ENCODE measurements at places on chromosomes 7 and 10. TPM values are rescaled to one million over a fixed set of nuclear protein-coding genes. Genes with fewer than 3 reads are reported as not detected.

DNA sequence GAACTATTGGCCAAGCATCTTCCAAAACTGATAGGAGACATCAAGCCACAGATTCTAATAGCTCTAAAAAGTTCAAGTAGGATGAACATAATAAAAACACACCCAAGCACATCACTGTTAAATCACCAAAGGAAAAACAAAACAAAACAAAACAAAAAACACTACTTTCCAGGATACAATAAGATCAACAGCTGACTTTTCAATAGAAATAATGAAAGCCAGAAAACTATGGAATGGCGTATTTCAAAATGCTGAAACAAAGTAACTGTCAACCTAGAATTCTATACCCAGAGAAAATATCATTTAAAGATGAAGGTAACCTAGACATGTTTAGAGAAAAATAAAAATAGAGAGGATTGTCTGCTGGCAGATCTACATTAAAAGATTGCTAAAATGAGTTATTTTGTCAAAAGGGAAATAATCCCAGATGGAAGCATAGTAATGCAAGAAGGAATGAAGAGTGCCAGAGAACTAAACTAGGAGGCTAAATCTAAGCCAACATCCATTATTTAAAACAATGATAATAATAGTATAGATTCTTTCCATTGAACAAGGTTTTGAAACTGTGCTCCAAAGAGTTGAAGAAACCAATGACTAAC, 13.9 kb downstream of the TUBAL3 start:
- peaks cover 7% of the 10 kb centered on the region for H3K27me3 ChIP-seq
- no peak overlapping the region for H3K4me3 ChIP-seq
- no peak for DNase-seq
- peaks cover 6% of the 10 kb centered on the region for H3K36me3 ChIP-seq
- no peak overlapping the region for H3K27ac ChIP-seq
- H3K4me1 ChIP-seq, result no peaks in the 10 kb centered on the region

DNA sequence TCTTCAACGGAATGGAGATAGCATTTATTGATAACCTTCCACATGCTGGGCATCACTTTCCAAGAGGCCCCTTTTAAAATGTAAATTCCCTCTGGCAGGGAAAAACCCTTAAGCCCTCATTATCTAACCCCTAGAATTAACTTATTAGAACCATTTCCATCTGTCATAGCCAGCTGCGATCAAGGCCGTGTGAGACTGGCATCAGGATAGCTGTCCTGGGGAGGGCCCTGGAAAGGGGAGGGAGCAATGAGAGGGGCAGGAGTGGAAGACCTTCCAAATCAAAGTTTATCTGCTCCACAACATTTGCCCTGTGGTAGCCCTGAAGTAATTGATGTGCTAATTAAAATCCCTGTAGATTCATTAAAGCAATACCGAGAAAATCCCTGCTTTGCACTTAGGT, 45.0 kb upstream of the JAZF1 start:
- no peak overlapping the region for H3K27ac ChIP-seq
- H3K27me3 ChIP-seq, result peaks cover 19% of the 10 kb centered on the region
- H3K4me1 ChIP-seq, result no peaks in the 10 kb centered on the region
- H3K36me3 ChIP-seq, result no peaks in the 10 kb centered on the region
- no peak for DNase-seq

DNA sequence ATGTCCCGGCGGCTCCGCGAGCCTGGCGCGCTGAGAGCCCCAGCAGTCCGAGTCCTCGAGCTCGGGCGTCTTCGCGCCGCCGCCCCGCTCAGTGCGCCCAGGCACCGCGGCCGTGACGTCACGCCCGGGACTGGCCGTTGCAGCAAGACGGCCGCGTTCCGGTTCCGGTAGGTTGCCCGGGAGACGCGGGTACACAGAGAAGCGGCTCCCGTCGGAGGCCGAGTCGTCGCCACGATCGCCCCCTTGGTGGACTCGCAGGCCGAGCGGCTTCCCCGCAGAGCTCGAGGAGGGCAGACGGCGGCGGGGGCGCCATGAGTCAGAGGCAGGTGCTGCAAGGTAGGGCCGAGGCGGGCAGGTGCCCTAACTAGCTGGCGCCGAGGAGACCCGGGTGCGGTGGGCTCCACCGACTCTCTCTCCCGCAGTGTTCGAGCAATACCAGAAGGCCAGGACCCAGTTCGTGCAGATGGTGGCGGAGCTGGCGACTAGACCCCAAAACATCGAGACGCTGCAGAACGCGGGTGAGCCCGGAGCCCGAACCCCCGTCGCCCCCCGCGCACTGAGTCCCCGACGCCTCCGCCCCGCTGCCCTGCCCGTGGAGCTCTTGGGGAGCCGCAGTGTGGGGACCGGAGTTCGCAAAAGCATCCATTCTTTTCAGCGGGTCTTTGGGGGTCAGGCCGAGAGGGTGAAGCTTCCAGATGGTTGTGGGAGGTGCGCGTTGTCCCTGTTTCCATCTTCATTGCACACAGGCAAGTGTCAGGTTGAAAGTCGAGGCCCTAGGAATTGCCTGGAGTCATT, at the start of gene SPAG6:
Gene SPAG6 (plus strand): TSS at position 196 of the 795 bp plus-strand sequence. CDS start 116 bp downstream, at position 312.
- peak; percentile 68 for DNase-seq
- H3K36me3 ChIP-seq, result peaks cover 4% of the 10 kb centered on the region
- peaks cover 22% of the 10 kb centered on the region for H3K4me1 ChIP-seq
- H3K27me3 ChIP-seq, result peaks cover 63% of the 10 kb centered on the region
- peak within 1 kb of the TSS; percentile 72 for H3K4me3 ChIP-seq
- H3K27ac ChIP-seq, result peak within 1 kb of the TSS; percentile 68

GRCh38 chr10:79025199-79025832, 43.5 kb upstream of the ZMIZ1 start:
- H3K36me3 ChIP-seq, result no peaks in the 10 kb centered on the region
- no peak overlapping the region for H3K27ac ChIP-seq
- peaks cover 4% of the 10 kb centered on the region for H3K27me3 ChIP-seq
- H3K4me3 ChIP-seq, result no peak overlapping the region
- H3K4me1 ChIP-seq, result peaks cover 18% of the 10 kb centered on the region
- DNase-seq, result no peak

DNA sequence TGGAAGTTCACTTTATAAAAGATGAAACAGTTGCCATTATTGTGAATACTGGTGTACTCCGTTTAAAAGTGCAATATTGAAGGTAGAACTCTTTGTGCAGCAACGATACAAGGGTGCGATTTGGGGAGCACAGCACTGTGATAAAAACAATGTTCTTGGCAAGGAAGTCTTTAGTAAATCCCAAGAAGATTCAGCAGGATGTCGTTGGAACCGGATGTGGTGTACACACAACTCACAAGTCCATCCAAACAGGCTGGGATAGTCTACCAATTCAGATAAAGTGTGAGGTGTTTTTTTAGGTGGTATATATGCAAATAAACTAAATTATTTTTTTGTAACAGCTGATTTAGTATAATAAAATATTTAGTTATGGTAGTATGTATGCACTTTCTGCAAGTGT, 46.7 kb downstream of the ZNF777 start:
- peaks cover 28% of the 10 kb centered on the region for H3K27me3 ChIP-seq
- H3K36me3 ChIP-seq, result no peaks in the 10 kb centered on the region
- H3K4me3 ChIP-seq, result no peak overlapping the region
- DNase-seq, result no peak
- peaks cover 14% of the 10 kb centered on the region for H3K4me1 ChIP-seq

- no peak for DNase-seq
- peaks cover 34% of the 10 kb centered on the region for H3K4me1 ChIP-seq
- peak overlapping the region; percentile 15 for H3K4me3 ChIP-seq
- H3K27me3 ChIP-seq, result no peaks in the 10 kb centered on the region
- H3K27ac ChIP-seq, result peak overlapping the region; percentile 87
- peaks cover 22% of the 10 kb centered on the region for H3K36me3 ChIP-seq
Observed at GRCh38 chr7:149248777-149249176, 9.3 kb downstream of the ZNF212 start.

PLA2G12B gene
- not detected for total RNA-seq

- no peaks in the 10 kb centered on the region for H3K27me3 ChIP-seq
- H3K4me3 ChIP-seq, result no peak overlapping the region
- no peaks in the 10 kb centered on the region for H3K4me1 ChIP-seq
- no peak overlapping the region for H3K27ac ChIP-seq
- H3K36me3 ChIP-seq, result no peaks in the 10 kb centered on the region
- DNase-seq, result no peak
Observed at GRCh38 chr10:82924711-82925110, 1049.7 kb downstream of the NRG3 start.

CALN1 gene
- not detected for total RNA-seq

GRCh38 chr10:71713135-71714030, 6.2 kb downstream of the C10orf105 start:
- H3K27me3 ChIP-seq, result no peaks in the 10 kb centered on the region
- H3K27ac ChIP-seq, result peak overlapping the region; percentile 96
- DNase-seq, result no peak
- no peaks in the 10 kb centered on the region for H3K36me3 ChIP-seq
- peak overlapping the region; percentile 63 for H3K4me3 ChIP-seq
- peaks cover 45% of the 10 kb centered on the region for H3K4me1 ChIP-seq

LGI1 gene
- not detected for total RNA-seq

EGFR gene
- 0.10 TPM for total RNA-seq

DNA sequence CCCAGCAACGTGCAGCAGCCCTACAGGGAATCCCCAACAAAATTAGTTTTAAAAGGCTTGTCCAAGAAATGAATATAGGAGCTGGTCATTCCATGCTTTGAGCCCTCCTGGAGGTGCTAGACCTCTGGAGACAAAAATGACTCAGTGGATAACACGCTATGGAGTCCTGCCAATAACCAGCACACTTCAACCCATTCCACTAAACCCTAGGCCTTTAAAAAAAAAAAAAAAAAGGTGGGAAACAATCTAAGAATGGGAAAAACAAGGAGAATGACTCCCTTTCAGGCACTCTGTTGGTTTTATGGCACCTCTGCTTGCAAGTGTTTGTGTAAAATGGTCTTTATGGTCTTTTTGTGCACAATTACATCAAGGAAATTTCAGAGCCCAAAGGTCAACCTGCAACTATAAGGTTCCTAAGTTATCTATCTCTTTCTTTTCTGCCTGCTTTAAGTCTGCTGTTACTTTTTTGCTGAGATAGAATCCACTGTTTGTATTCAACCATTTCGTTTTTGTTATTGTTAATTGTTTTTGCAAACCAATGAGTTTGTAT, 21.3 kb downstream of the AVL9 start:
- no peak for DNase-seq
- no peak overlapping the region for H3K4me3 ChIP-seq
- peaks cover 37% of the 10 kb centered on the region for H3K4me1 ChIP-seq
- H3K36me3 ChIP-seq, result peaks cover 37% of the 10 kb centered on the region
- no peak overlapping the region for H3K27ac ChIP-seq
- H3K27me3 ChIP-seq, result no peaks in the 10 kb centered on the region

DNA sequence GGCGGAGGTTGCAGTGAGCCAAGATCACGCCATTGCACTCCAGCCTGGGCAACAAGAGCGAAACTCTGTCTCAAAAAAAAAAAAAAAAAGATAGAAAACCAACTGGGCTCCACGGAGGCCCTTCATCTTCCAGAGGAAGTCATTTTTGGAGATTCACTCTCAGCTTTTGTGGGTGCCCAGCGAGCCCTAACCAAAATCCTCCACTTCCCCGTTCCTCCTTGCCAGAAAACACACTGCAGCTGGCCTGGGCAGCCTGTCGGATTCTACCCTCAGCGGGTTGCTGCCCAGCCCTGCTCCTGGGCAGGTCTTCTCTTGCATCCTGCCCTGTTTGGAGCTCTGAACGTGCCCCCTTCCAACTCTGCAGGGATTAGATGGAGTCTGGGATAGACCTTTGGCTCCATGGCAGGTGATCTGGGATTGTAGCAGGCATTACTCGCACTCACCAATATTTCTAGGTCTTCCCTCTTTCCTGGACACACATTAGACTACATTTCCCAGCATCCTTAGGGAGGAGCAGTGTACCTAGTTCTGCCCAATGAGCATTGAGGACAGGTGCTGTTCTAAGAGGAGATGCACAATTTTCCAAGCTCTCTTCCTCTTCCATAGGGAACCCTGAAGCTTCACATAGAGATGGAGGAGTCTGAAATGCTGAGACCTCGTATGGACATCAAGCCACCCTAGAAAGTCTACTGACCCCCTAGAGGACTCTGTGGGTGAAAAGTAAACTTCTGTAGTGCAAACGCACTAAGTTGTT, 4.6 kb downstream of the GRID2IP start:
- H3K27me3 ChIP-seq, result no peaks in the 10 kb centered on the region
- H3K36me3 ChIP-seq, result no peaks in the 10 kb centered on the region

NUP42 gene
- total RNA-seq, result 55.2 TPM

GRCh38 chr7:309586-310228, 19.7 kb downstream of the FOXL3 start:
- H3K36me3 ChIP-seq, result no peaks in the 10 kb centered on the region
- no peak for DNase-seq
- H3K27me3 ChIP-seq, result peaks cover 14% of the 10 kb centered on the region

OPN1SW gene
- total RNA-seq, result not detected

- H3K27me3 ChIP-seq, result no peaks in the 10 kb centered on the region
- H3K4me1 ChIP-seq, result no peaks in the 10 kb centered on the region
- H3K36me3 ChIP-seq, result no peaks in the 10 kb centered on the region
- H3K27ac ChIP-seq, result no peak overlapping the region
- no peak overlapping the region for H3K4me3 ChIP-seq
Observed at GRCh38 chr10:78199759-78200158, 166.1 kb downstream of the RPS24 start.

GRCh38 chr7:137501562-137501961, 158.0 kb upstream of the PTN start:
- H3K4me3 ChIP-seq, result no peak overlapping the region
- DNase-seq, result no peak
- H3K36me3 ChIP-seq, result no peaks in the 10 kb centered on the region
- no peaks in the 10 kb centered on the region for H3K27me3 ChIP-seq
- no peaks in the 10 kb centered on the region for H3K4me1 ChIP-seq
- H3K27ac ChIP-seq, result no peak overlapping the region

DNA sequence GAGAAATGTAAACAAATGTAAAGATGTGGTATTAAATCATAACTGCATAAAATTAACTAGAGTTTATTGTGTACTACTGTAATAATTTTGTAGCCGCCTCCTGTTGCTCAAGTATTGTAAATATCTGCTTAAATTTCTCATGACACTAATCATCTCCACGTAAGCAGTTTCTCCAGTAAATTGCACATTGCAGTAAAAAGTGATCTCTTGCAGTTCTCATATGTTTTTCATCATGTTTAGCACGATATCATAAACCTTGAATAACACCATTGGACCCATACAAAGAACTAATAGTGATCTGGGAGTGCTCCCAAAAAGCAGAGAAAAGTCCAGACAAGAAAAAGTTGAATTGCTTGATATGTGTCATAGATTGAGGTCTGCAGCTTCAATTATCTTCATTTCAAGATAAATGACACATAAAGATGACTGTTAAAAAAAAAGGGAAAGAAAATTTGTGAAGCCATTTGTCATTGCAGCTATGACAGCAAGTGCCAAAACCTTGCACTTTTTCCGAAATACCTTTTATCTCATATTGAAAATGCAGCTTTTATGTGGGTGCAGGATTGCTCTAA, 15.3 kb downstream of the LIPA start:
- H3K4me3 ChIP-seq, result no peak overlapping the region
- peaks cover 3% of the 10 kb centered on the region for H3K27me3 ChIP-seq
- H3K27ac ChIP-seq, result no peak overlapping the region
- DNase-seq, result no peak

LHFPL3 gene
- total RNA-seq, result not detected

GRCh38 chr10:17100586-17100985, 29.0 kb downstream of the CUBN start:
- no peaks in the 10 kb centered on the region for H3K4me1 ChIP-seq
- no peak for DNase-seq
- H3K36me3 ChIP-seq, result peaks cover 2% of the 10 kb centered on the region
- no peak overlapping the region for H3K27ac ChIP-seq
- H3K4me3 ChIP-seq, result no peak overlapping the region

MRLN gene
- 0.23 TPM for total RNA-seq

All from activated T-helper 1 cell treated with anti-CD3 and anti-CD28 coated beads, Interleukin-12 subunit alpha, Interleukin-12 subunit beta, Interleukin-2, Interleukin-4 antibody, amounts not matched to agents 30 ng/mL and 10 ng/mL and 1 ng/mL, durations not matched to agents 14 hours and 24 hours and 36 hours (primary cell).